ENCODE measurements at places on chromosomes 16 and 17. TPM values are rescaled to one million over a fixed set of nuclear protein-coding genes. Genes with fewer than 3 reads are reported as not detected.

The YBX2 gene
- 0.54 TPM for polyA plus RNA-seq

The GNAO1 gene
- 0.15 TPM for polyA plus RNA-seq

GRCh38 chr17:39191750-39192510 lies 5.5 kb downstream of the CACNB1 start:
- peaks cover 25% of the 10 kb centered on the region for H3K36me3 ChIP-seq
- no peak for DNase-seq
- H3K27me3 ChIP-seq: no peaks in the 10 kb centered on the region
- H3K4me1 ChIP-seq: peaks cover 19% of the 10 kb centered on the region
- no peak overlapping the region for H3K4me3 ChIP-seq

- no peaks in the 10 kb centered on the region for H3K27me3 ChIP-seq
- H3K4me3 ChIP-seq: no peak overlapping the region
- no peaks in the 10 kb centered on the region for H3K4me1 ChIP-seq
These were observed 11.5 kb downstream of the VEZF1 start for GRCh38 chr17:57976594-57976993.

The TEX19 gene
- polyA plus RNA-seq: 0.10 TPM

DNA sequence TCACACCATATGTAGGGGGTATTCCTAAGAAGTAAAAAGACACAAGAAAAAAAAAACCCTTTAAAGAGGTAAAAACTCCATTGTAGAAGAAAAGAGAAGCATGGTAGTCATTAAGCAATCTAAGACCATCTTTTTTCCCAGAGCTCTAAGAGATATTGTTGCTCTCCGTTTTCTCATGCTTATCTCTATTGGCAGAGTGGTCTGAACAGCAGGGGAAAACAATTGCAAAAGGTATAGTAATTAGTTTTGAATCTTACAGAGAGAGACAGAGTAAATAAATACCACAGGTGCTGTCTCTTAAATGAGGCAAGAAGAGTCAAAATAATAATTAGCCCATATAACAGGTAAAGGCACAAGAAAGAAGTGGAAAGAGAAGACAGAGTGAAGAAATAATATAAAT lies 821.4 kb upstream of the CA10 start:
- H3K36me3 ChIP-seq: peaks cover 3% of the 10 kb centered on the region
- H3K4me1 ChIP-seq: no peaks in the 10 kb centered on the region
- no peak overlapping the region for H3K27ac ChIP-seq
- no peak for DNase-seq
- H3K4me3 ChIP-seq: no peak overlapping the region
